ENCODE measurements at places on chromosomes 3 and 15. TPM values are rescaled to one million over a fixed set of nuclear protein-coding genes. Genes with fewer than 3 reads are reported as not detected.

Gene XYLB
- 7.0 TPM for total RNA-seq

Gene RASGRF1
- 0.16 TPM for total RNA-seq

GRCh38 chr3:101838691-101839090 is 10.6 kb upstream of the NFKBIZ start:
- DNase-seq = no peak

Gene PRRT3
- 11.4 TPM for total RNA-seq

- DNase-seq = no peak
Observed at GRCh38 chr15:88262064-88262463, 5.5 kb upstream of the NTRK3 start.

DNA sequence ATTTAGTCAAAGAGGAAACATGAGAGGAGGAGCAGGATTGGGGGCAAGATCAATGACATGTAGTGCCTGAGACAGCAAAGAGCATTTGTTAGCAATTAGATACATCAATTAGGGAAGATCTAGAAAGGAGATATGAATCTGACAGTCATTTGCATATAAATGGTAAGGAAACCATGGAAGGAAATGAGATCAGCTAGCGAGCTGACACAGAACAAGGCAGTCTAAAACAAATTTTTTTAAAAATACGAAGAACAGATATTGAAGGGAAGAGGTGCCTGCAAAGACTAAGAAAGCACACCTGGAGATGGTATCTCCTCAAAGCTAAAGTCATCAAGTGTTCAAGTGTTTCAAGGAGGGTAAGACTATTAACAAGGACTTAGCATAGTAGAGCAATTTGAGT is 4.6 kb downstream of the EPM2AIP1 start:
- DNase-seq = no peak

Measured in progenitor cell of endocrine pancreas (in vitro differentiated cells).